ENCODE measurements at places on chromosomes 2 and 18. TPM values are rescaled to one million over a fixed set of nuclear protein-coding genes. Genes with fewer than 3 reads are reported as not detected.

GRCh38 chr2:8196316-8196715 lies 485.5 kb upstream of the ID2 start:
- no peak overlapping the region for H3K4me3 ChIP-seq
- H3K4me1 ChIP-seq: no peaks in the 10 kb centered on the region
- DNase-seq: no peak
- H3K36me3 ChIP-seq: no peaks in the 10 kb centered on the region
- no peaks in the 10 kb centered on the region for H3K27me3 ChIP-seq

DNA sequence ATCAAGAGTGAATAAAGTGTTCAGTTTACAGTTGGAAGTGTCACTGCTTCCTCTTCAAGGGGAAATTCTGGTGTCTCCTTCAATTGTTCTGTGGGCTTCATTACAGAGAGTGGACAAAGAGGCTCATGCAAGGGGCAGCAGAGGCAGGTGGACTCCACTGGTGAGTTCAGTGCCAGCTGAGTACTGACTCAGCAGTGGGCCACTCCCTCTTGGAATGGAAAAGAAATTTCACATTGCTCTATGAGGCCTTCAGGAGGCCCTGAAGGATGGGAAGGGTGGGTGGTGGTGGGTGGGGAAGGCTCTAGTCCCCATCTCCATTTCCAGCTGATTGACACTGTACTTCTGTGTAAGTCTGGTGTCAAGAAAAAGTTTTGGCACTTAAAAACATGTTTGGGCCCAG lies 66.4 kb downstream of the PRELID3A start:
- H3K4me1 ChIP-seq: no peaks in the 10 kb centered on the region
- no peak for DNase-seq
- no peak overlapping the region for H3K4me3 ChIP-seq
- H3K27ac ChIP-seq: no peak overlapping the region
- no peaks in the 10 kb centered on the region for H3K27me3 ChIP-seq

DNA sequence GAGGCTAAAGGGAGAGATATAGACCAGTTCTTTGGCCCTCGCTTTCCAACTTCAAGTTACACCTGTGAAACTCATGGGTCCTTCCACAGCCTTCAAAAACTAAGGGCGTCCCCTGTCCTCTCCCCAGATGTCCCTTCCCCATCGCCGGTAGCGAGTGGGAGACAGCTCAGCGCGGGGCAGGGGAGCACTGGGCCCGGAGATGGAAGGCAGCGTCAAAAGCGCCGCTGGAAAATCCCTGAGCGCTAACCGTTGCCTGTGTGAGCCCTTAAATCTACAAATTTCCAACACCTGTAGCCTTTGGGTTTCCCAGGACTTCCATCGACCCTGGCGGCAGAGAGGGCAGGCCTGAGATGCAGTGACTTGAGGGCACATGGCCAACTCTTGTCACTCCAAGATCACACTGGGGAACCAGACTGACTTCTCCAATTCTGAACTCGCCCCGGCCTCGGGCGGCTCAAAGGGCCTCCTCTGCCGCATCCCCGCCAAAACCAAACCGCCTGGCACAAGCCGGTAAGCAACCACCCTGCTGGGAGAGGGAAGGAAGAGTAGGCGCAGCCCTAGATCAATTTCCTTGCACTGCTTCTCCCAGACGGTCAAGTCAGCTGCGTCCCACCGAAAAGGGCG lies 879 bp upstream of the EPAS1 start:
- peaks cover 27% of the 10 kb centered on the region for H3K27me3 ChIP-seq
- H3K36me3 ChIP-seq: no peaks in the 10 kb centered on the region

- no peak for DNase-seq
- no peak overlapping the region for H3K4me3 ChIP-seq
- H3K4me1 ChIP-seq: no peaks in the 10 kb centered on the region
- H3K27me3 ChIP-seq: no peaks in the 10 kb centered on the region
- H3K27ac ChIP-seq: no peak overlapping the region
Observed at GRCh38 chr2:232538671-232539070, 821 bp upstream of the CHRNG start.

GRCh38 chr2:45691171-45691999 lies 39.9 kb downstream of the PRKCE start:
- H3K4me3 ChIP-seq: no peak overlapping the region
- no peak overlapping the region for H3K27ac ChIP-seq
- no peaks in the 10 kb centered on the region for H3K36me3 ChIP-seq
- H3K27me3 ChIP-seq: no peaks in the 10 kb centered on the region
- DNase-seq: no peak

DNA sequence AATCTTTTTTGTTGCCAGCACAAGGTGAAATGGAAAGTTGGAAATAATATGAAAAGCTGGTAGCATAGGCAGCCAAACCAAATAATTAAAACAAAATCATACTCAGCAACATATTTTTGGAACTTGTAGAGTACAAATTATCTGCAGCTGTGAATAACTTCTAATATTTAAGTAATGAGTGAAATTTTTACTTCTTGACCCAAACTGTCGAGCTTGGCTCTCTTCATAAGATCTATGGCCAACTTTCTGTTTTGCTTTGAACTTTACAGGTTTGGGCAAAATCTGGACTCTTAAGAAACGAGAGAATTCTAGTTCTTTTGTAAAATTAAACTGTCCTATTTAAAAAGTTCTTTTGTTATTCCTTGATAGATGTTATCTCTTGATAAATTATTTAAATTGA lies 25.6 kb upstream of the CCDC102B start:
- no peak overlapping the region for H3K4me3 ChIP-seq
- no peaks in the 10 kb centered on the region for H3K36me3 ChIP-seq
- no peak for DNase-seq
- H3K27ac ChIP-seq: no peak overlapping the region
- H3K4me1 ChIP-seq: no peaks in the 10 kb centered on the region
- H3K27me3 ChIP-seq: no peaks in the 10 kb centered on the region

- no peak overlapping the region for H3K27ac ChIP-seq
- H3K4me3 ChIP-seq: no peak overlapping the region
- no peaks in the 10 kb centered on the region for H3K4me1 ChIP-seq
- no peaks in the 10 kb centered on the region for H3K27me3 ChIP-seq
- no peaks in the 10 kb centered on the region for H3K36me3 ChIP-seq
- no peak for DNase-seq
Observed at GRCh38 chr2:236673126-236673822, 103.6 kb downstream of the ACKR3 start.

DNA sequence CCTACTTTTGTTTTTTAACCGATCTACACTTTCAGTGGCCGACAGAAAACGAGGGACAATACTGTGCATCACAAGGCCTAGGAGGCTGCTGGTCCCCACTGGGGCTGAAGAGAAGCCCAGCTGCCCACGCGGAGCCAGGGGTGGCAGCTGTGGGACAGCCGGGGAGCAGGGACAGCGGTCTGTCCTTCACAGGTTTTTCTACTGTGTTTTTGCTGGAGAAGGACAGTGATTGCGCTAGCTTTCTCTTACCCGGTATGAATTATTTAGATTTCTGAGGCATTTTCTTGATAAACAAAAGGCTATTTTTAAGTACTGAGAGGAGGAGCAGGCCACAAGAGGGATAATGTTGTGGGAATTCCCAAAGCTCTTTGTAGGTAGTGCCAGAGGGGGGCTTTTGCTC lies 219.8 kb downstream of the ATAD2B start:
- H3K36me3 ChIP-seq: no peaks in the 10 kb centered on the region
- DNase-seq: no peak
- H3K27ac ChIP-seq: no peak overlapping the region
- no peaks in the 10 kb centered on the region for H3K4me1 ChIP-seq

- DNase-seq: no peak
- H3K4me1 ChIP-seq: no peaks in the 10 kb centered on the region
- H3K27ac ChIP-seq: no peak overlapping the region
- H3K4me3 ChIP-seq: no peak overlapping the region
- H3K27me3 ChIP-seq: no peaks in the 10 kb centered on the region
Observed at GRCh38 chr2:105166688-105167087, 74.9 kb upstream of the GPR45 start.

GRCh38 chr2:14364471-14364870 lies 268.0 kb upstream of the LRATD1 start:
- no peak overlapping the region for H3K4me3 ChIP-seq
- no peak for DNase-seq
- H3K4me1 ChIP-seq: no peaks in the 10 kb centered on the region
- no peaks in the 10 kb centered on the region for H3K27me3 ChIP-seq
- H3K36me3 ChIP-seq: no peaks in the 10 kb centered on the region

- no peaks in the 10 kb centered on the region for H3K4me1 ChIP-seq
- no peak overlapping the region for H3K27ac ChIP-seq
Observed at GRCh38 chr2:29053223-29053622, 21.1 kb downstream of the PCARE start.

GRCh38 chr2:2016651-2017311 lies 272.5 kb upstream of the PXDN start:
- no peaks in the 10 kb centered on the region for H3K36me3 ChIP-seq
- no peaks in the 10 kb centered on the region for H3K4me1 ChIP-seq
- H3K4me3 ChIP-seq: no peak overlapping the region
- H3K27ac ChIP-seq: no peak overlapping the region
- no peaks in the 10 kb centered on the region for H3K27me3 ChIP-seq

- H3K27me3 ChIP-seq: peaks cover 2% of the 10 kb centered on the region
- H3K4me3 ChIP-seq: no peak overlapping the region
- no peak overlapping the region for H3K27ac ChIP-seq
- no peaks in the 10 kb centered on the region for H3K36me3 ChIP-seq
- no peak for DNase-seq
- H3K4me1 ChIP-seq: no peaks in the 10 kb centered on the region
Observed at GRCh38 chr2:31129375-31130171, 8.7 kb downstream of the GALNT14 start.

DNA sequence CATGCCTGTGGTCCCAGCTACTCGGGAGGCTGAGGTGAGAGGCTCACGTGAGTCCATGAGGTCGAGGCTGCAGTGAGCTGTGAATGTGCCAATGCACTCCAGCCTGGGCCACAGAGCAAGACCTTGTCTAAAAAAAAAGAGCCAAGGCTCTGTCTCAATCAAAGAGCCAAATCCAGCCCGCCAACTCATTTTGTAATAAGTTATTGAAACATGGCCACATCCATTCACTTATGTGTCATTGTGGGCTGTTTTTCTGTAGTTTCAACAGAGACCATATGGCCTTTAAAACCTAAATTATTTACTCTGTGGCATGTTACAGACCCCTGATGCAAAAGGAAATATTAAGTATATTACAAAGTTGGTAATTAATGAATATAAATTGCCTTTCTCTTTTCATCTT lies 60.8 kb downstream of the GPR39 start:
- H3K27ac ChIP-seq: no peak overlapping the region
- H3K4me1 ChIP-seq: no peaks in the 10 kb centered on the region
- DNase-seq: no peak
- H3K27me3 ChIP-seq: no peaks in the 10 kb centered on the region
- H3K36me3 ChIP-seq: no peaks in the 10 kb centered on the region

DNA sequence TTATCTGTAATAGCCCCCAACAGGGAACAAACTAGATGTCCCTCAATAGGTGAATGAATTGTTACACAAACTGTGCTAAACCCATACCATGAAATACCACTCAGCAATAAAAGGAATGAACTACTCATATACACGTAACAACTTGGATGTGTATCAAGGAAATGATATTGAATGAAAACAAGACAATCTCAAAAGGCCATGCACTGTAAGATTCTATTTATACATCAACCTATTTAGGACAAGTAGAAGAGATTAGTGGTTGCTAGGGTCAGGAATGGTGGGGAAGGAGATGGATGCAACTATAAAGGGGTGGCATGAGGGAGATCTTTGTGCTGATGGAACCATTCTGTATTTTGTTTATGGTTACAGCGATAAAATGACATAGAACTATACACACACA lies 47.1 kb downstream of the KANSL3 start:
- no peak for DNase-seq
- peaks cover 7% of the 10 kb centered on the region for H3K36me3 ChIP-seq
- no peak overlapping the region for H3K27ac ChIP-seq

DNA sequence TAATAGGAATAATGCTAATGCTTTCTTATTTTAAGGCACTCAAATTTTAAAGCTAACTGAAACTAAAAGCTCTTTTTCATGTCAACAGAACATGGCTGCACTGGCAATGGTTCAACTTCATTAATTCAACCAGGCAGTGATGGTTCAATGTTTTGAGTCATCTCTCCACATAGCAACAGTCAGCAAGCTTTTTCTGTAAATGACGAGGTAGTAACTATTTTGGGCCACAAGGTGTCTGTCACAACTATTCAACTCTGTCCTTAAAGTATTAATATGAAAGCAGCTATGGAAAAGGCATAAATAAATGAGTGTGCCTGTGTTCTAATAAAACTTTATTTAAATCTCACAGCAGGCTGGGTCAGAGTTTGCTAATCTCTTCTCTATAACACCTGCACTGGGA lies 1425.6 kb upstream of the PIK3C3 start:
- no peaks in the 10 kb centered on the region for H3K27me3 ChIP-seq
- DNase-seq: no peak
- no peaks in the 10 kb centered on the region for H3K36me3 ChIP-seq
- no peaks in the 10 kb centered on the region for H3K4me1 ChIP-seq
- no peak overlapping the region for H3K27ac ChIP-seq

- H3K36me3 ChIP-seq: no peaks in the 10 kb centered on the region
- H3K27me3 ChIP-seq: no peaks in the 10 kb centered on the region
- DNase-seq: no peak
Observed at GRCh38 chr2:29050591-29050990, 23.7 kb downstream of the PCARE start.

DNA sequence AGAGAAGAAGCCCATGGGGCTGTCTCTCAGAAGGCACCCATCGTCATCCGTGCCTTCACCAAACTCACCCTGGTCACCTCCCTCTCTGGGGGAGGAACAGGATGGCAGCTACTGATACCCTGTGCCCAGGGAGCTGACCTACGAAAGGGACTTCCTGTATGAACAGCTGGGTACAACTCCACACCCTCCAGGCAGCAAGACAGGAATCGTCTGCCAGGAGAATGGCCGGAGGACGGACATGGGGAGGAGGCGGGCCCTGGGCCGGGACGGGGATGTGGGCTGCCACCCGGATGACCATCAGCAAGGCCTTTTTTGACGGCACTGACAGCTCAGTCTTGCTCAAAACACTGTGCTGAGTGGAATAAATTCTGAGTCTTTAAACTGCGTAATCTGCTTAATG lies 243.6 kb downstream of the HDAC4 start:
- H3K4me3 ChIP-seq: no peak overlapping the region
- H3K4me1 ChIP-seq: no peaks in the 10 kb centered on the region
- no peak for DNase-seq

- H3K27ac ChIP-seq: no peak overlapping the region
- no peaks in the 10 kb centered on the region for H3K36me3 ChIP-seq
- no peak overlapping the region for H3K4me3 ChIP-seq
- DNase-seq: peak; percentile 41
Observed at GRCh38 chr2:235270956-235271355, 222.9 kb upstream of the AGAP1 start.

DNA sequence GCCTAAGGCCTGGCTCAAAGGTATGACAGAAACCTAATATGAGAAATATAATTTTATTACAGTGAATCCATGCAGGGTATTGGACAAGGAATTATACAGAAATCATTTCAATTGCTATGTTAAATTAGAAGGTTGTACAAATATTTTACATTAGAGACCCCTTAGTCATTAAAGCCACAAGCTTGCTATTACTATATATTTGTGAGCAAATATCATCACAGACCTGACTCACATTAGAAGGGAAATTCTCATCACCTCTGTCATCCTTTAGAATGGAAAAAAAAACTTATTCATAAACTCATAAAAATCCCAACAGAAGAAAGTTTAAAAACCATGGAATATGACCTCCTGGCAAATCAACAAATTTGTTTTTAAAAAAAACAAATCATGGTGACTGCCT lies 277.9 kb downstream of the DCC start:
- no peak overlapping the region for H3K4me3 ChIP-seq
- no peak for DNase-seq
- H3K27me3 ChIP-seq: no peaks in the 10 kb centered on the region
- H3K27ac ChIP-seq: no peak overlapping the region
- no peaks in the 10 kb centered on the region for H3K36me3 ChIP-seq

Gene FN1
- total RNA-seq: 0.31 TPM

Gene WIPF1
- total RNA-seq: 317 TPM

Gene IL36G
- not detected for total RNA-seq

Gene PLEK
- total RNA-seq: 21.3 TPM

Gene ITPRIPL1
- total RNA-seq: 55.5 TPM

Gene KIF1A
- 1.8 TPM for total RNA-seq

Gene GNLY
- total RNA-seq: 9.0 TPM

Gene MERTK
- 0.88 TPM for total RNA-seq

Measured in CD8-positive, alpha-beta memory T cell (primary cell).